Esophagus squamous epithelium (tissue), 5 donors: ENCODE measurements at places on chromosomes 13 and 19.

DNA sequence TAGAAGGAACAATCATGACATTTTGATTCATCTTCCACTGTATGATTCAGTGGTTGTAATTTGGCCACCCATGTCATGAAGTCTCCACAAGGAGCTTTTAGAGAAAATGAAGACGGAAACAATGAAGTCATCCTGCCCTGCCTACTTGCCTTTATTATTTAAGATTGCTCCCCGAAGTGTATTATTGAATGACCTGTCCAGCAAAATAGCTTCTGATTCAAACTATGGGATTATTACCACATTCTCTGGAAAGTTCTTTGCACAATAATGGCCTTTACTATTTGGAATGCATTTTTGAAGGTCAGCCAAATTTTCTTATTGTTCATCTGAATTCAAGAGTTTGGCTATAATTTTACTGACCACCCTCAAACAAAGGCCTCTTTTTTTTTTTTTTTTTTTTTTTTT lies 77.8 kb upstream of the RFC3 start:
- DNase-seq: no peak

- no peak for DNase-seq
These were observed 2.7 kb upstream of the ZNF615 start for GRCh38 chr19:52010674-52011073.

DNA sequence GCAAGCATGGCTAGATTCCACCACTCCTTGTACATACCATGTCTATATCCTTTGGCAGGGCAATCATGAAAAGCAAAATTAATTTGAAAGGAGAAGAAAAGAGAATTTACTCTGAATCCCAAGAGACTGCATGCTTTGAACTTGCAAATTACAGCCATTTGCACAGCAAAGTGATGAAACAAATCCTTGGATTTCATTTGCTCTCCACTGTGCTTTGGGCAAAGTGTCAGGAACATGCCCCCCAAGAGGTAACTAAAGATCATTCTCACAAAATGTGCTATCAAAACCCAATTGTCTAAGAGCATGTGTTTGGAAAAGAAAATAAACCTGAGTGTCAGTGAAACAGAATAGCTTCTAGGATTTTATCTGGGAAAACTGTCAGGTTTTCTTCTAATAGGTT lies 298.5 kb downstream of the GPC6 start:
- DNase-seq: no peak

DNA sequence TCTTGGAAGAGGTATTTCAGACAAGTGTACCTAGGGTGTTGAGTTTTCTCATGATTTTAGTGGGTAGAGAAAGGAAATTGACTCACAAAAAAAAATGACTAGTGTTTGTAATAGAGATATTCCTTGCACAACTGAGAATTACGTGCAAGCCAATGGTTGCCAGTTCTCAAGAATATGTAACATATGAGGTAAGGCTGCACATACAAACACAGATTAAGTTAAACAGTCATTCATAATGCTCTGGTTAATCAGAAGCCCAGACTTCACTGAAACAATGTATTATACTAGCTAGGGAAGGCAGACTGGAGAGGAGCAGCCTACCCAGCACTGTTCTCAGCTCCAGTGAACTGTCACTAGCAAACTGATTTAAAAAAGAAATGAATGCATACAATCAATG lies 418.3 kb downstream of the DIAPH3 start:
- DNase-seq: no peak

- DNase-seq: no peak
These were observed 13.9 kb downstream of the FCHO1 start for GRCh38 chr19:17765069-17765618.

- DNase-seq: no peak
These were observed 2.2 kb downstream of the ANKRD10 start for GRCh38 chr13:110912651-110913051.

- DNase-seq: no peak
These were observed 13.8 kb downstream of the KLC3 start for GRCh38 chr19:45354241-45354842.

- no peak for DNase-seq
These were observed 195.2 kb downstream of the LHFPL6 start for GRCh38 chr13:39407786-39408185.

DNA sequence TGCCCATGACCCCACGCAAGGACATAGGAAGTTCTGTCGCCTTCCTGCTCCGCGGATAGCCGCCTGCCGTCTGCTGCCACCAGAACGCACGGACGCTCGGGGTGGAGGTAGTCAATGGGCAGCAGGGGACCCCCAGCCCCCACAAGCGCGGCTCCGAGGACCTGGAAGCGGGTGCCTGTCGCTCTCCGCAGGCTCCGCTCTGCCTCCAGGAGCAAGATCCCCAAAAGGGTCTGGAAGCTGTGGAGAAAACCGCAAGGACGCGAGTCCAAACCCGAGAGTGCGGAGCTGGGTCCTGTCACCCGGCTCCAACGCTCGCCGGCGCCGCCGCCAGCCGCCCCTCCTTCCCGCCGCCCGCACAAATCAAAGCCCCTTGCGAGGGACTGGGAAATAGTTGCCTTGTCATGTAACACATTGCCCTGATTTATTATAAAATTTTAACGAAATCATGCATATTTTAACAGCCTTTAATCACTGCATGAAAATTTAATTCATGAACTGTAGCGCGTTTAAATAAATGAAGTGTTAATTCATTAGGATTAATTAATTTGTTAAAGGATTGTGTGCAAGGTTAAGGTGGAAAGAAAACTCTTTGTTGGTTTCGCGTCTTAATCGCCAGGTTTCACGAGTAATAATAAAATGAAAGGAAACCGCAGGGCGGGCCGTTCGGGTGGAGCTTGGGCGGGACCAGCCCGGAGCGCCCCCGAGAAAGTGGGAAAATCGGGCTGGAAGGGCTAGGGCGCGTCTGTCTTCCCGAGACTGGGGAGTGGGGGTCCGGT lies 5.5 kb upstream of the POU4F1 start:
- no peak for DNase-seq
